Stimulated activated CD4-positive, alpha-beta T cell treated with anti-CD3 and anti-CD28 coated beads, Interleukin-12 subunit alpha, Interleukin-12 subunit beta, amount 100 ng/mL, for 4 hours (primary cell): ENCODE measurements at places on chromosomes 7 and 10.

DNA sequence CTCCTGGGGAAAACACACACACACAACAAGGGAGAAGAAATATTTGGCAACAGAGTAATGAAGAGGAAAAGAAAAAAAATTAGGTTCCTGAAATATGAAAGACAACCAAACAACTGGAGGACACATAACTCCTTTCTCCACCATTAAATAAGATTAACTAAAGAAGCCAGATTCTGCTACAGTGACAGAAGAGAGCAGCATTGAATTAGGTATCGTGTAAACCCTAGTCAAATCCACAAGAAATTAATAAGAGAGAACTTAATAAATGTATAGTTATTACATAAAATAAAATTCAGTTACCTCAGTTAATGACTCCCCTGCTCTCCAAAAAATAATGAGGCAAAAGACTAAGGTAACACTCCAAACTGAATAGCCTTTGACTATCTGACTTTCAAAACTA is 306.7 kb downstream of the CRPPA start:
- no peak for DNase-seq

DNA sequence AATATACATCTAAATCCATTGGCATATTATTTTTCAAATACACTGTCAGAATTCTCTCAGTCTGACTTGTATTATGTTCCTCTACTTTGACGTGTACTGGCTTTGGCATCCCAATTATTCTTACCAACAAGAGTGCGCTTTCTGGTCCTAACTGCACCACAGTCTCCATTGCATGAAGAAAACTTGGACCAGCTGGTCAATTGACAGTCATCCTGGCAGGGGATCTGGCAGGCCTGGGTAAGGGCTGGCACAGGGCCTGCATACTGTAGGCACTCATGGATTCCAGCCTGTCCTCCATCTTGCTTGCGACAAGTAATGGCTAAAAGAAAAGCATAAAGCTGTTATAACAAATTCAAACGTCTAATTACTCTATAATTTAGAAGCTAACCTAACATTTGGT is 384.9 kb downstream of the THSD7A start:
- no peak for DNase-seq

DNA sequence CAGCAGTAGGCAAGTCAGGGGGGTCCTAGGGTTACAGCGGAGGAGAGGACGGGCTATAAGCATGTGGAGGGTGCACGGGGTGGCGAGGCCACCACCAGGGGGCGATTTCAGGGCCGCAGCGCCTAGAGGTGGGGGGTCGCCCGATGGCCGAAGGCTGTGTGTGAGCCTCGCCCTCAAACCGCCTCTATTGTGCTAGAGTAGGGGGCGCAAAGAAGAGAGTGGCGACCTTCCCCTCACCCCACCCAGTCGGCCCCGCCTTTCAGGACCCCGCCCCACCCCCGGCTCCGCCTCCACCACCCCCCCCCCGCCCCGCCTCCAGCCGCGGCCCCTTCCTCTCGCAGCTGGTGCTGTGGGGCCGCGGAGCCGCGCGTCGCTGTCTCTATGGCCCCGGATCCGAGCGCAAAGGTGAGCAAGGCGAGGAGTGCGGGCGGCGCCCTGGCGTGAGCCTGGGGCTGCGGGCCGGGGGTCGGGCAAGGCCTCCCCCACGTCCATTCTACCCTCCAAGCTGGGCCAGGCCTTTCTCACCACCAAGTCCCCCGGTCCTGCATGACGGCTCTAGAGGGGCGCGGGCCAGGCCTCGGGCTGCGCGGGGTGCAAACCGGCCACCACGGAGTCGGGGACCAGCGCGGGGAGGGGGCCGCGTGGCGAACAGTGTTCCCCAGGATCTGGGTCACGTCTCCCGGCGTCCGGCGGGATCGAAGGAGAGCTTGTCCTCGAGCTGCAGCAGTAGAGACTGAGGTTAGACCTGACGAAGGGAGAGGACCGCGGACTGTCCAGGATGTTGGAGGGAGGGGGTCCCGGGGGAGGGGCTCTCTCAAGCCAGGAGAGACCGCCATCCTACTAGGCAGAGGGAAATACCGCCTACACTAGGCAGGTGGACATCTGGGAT is at the start of gene SEMA4G:
Gene SEMA4G, plus strand, starts transcription at position 318 of the 889 bp plus-strand sequence. CDS start 3,409 bp downstream, outside the sequence.
- DNase-seq: peak; percentile 36

- no peak for DNase-seq
Observed at GRCh38 chr10:94292434-94293090, 70.2 kb downstream of the NOC3L start.

GRCh38 chr7:19707240-19707639 is 1.6 kb downstream of the POLR1F start:
- no peak for DNase-seq
